ENCODE measurements at places on chromosomes 1 and 21. TPM values are rescaled to one million over a fixed set of nuclear protein-coding genes. Genes with fewer than 3 reads are reported as not detected.

FGGY gene
- 13.2 TPM for total RNA-seq

ATF6 gene
- total RNA-seq, result 32.8 TPM

C1orf159 gene
- total RNA-seq, result 6.5 TPM

SYT6 gene
- total RNA-seq, result not detected

PDC gene
- total RNA-seq, result not detected

TTLL7 gene
- 9.1 TPM for total RNA-seq

PADI3 gene
- under 0.01 TPM for total RNA-seq

C2CD4D gene
- total RNA-seq, result not detected

LRRC71 gene
- not detected for total RNA-seq

SHE gene
- total RNA-seq, result not detected

PADI1 gene
- total RNA-seq, result 0.43 TPM

HCRTR1 gene
- under 0.01 TPM for total RNA-seq

PCSK9 gene
- 9.1 TPM for total RNA-seq

PPIAL4G gene
- total RNA-seq, result not detected

HSPA6 gene
- total RNA-seq, result under 0.01 TPM

LCE3D gene
- not detected for total RNA-seq

GRCh38 chr1:70685300-70686286 is 274.5 kb downstream of the CTH start:
- peak; percentile 68 for DNase-seq

DNA sequence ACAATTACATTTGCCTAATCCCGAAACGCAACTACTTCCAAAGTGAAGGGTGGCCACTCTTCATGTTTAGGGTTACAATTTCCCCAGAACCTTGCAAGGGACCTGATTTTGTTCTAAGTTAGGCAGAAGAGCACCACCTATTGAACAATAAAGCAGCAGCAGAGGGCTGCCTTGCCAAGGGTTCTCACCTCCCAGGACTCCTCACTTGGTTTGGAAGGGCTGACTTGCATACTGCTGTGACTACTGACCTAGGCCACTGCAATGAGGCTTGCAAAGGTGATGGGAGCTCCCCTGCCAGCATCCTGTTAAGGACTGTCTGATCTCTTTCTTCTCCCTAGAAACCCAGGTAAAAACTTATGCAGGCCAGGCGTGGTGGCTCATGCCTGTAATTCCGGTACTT is 14.2 kb downstream of the MTOR start:
- DNase-seq, result no peak

DNA sequence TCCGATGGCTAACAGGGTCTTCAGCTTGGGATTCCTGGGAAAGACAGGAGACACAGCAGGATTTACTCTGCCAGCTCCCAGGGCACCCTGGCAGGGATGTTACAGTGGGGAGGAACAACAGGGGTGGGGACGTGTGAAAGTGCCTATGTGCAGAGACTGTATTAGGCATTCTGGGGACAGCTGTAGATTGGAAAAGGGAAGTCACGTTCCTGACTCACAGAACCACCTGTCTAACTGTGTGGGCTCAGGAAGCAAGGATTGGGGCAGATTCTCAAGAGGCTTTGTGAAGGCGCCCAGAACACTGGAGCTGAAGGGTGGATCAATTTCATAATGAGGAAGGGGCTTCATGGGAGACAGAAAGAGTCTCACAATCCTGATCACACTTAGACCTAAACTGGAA is 4.4 kb downstream of the CHIT1 start:
- no peak for DNase-seq

GRCh38 chr1:29975036-29975694 is 738.8 kb downstream of the PTPRU start:
- peak; percentile 39 for DNase-seq

GRCh38 chr1:2231532-2232254 is 3.6 kb downstream of the SKI start:
- DNase-seq, result peak; percentile 92

DNA sequence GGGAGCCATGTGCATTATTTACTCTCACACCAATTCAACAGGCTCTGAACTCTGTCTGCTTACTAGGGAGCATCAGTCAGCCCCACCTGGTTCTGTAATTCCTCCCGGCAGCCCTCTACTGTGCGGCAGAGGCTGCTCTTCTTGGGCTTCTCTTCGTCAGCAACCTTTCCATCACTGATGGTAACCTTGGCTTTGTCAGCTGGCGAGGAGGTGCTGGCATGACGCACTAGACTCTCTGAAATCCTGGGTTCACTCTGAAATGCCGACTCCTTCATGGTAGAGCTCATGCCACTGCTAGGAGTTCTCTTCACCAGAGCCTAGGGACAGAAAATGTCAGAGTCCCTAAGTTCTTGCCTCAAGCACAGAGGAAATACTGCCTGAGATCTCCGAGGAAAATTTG is 49.2 kb downstream of the UBR4 start:
- DNase-seq, result no peak

GRCh38 chr1:22117851-22118250 is 25.0 kb downstream of the WNT4 start:
- peak; percentile 47 for DNase-seq

DNA sequence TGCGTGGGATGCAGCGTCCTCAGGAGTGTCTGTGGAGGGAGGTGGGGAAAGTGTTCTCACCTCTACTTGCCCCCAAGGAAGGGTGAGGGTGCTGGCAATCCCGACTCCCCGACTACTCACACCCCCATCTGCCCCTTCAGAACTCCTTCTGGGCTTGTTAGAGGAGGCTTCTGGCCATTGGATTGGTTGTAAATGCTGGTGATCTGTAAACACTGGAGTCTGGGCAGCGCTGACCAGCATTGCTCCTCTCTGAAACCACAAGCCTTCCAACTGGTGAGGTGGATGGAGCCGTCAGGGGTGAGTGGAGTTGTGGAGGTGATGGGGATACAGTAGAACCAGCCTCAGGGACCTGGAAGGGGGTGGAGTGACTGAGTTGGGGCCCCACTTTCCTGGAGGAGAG is 59.3 kb downstream of the NKAIN1 start:
- DNase-seq, result no peak

GRCh38 chr21:31397515-31397926 is 53.5 kb upstream of the TIAM1 start:
- no peak for DNase-seq

DNA sequence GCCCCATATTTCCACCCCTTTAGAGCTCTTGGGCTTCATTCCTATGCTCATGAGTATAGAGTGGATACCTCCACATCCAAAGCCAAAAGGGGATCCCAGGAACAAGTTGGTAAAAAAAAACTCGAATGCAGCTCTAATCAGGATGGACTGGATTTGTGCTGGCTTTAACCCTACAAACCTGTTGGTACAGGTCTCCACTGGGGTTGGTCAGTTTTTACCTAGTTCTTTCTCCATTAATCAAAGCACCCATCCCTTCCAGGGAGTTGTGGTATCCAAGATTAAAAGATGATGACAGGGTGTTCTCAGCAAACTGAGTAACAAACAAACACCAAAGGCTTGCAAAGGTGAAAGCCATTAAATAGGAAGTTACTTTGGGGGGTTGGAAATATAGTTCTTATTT is 5.9 kb upstream of the CRNN start:
- no peak for DNase-seq

DNA sequence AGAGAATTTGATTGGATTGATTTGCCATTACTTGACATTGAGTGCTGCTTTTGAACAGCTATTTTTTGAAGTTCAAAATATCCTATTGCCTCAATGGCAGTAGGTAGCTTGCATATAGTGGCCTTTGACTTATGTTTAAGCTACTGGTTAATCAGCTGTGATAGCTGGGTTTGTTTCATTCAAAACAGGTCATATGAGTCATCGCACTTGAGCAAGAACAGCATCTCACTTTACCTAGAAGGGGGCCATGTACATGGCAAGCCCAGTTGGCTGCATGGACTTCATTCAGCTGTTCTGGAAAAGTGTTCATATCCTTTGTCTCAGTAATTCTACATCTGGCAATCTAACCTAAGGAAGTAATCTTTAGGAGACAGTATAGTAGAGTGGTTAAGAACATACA is 29.0 kb upstream of the ARID1A start:
- peak; percentile 20 for DNase-seq

- DNase-seq, result no peak
Observed at GRCh38 chr1:218408135-218408534, 63.0 kb downstream of the TGFB2 start.

GRCh38 chr1:185813401-185813979 is 79.3 kb downstream of the HMCN1 start:
- peak; percentile 68 for DNase-seq

DNA sequence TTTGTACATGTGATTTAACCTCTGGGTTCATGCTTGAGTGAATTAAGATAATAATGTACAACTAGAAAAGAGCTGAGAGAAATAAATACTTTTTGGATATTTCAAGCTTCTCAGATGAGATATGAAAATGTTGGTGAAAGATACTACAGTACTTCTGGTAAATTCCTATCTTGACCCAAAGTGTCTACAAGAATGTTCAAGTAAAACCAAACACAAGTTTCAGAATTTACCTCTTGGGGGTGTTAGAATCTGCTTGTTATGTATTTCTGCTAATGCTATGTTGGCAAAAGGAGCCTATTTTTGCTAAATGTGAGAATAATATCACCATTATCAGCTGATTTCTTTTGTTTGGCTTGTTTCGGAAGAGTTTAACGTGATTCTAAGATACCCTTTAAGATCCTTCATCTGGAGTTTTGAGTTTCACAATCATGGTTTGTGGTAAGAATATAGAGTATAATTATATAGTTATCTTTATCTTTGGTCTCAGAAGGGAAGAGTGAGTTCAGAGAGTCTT is 388.5 kb downstream of the LMO4 start:
- peak; percentile 8 for DNase-seq
